WERI-Rb-1 (cell line): ENCODE measurements at places on chromosomes 3 and 15.

DNA sequence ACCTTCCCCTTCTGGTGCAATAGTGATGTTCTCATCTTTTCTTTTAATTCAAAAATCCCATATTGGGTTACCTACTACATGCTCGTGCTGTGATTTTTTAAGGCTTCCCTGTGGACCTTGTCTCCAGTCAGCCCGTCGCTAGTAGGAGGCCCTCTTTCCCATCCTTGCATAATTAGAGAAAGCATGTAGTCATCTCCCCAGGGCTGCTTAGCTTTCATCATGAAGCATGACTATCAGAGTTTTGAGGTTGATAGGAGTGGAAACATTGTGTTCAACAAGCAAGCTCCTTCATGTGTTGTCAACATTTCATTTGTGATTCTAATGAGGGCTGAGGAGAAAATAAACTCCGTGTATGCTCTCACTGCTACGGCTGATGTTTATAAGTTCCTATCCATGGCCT lies 8.7 kb upstream of the LRTM1 start:
- no peak for DNase-seq

DNA sequence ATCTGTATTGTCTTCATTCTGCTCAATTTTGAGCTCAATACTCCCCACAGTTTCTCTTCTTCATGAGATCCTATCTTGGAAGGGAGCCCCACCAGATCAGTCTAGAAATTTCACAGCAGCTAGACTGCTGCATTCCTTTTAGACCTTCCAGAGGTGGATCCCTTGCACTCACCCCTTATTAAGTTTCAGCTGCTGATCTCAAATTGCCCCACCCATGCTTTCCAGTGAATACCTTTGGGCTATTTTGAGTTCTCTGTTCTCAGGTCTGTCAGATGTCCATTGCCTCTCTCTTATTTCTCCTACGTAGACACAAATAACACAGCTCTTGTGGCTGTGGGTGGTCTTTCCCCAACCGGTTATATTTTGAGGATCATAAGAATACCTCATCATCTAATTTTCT lies 60.8 kb downstream of the GPR156 start:
- DNase-seq = no peak

- no peak for DNase-seq
Measured at GRCh38 chr15:101599091-101599490, 53.1 kb downstream of the TM2D3 start.

- no peak for DNase-seq
Measured at GRCh38 chr3:124741027-124741426, 10.8 kb downstream of the UMPS start.

- DNase-seq = no peak
Measured at GRCh38 chr3:134941820-134942219, 146.8 kb downstream of the EPHB1 start.

DNA sequence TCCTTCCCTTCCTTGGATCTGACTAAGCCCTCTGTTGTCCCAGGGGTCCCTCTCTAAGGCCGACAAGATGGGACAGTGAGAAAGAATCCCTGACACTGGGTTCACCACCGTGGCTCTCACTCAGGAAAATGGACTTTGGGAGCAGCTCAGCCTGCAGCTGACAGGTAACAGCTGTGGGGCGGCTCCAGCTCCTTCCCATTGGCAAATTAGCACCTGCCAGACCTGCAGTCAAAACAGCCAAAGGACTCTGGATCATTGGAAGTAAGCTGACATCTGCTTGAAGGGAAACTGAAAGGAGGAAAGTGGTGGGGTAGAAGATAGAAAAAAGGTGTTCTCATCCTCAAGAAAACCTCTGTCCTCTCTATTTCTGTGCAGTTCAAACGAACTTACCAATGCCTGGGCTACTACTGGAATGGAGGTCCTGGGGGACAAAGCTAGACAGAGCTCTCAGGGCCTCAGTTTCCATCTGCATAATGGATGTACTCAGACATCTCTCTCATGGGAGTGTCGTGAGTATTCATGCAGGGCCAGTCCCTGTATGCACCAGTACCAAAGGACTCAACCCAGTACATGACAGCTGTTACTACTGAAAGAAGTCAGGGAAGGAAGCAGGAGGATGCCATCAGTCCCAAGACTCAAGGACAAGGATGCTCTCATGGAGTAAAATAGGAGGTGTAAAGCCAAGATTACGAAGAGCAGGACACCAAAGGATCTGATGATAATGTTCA lies 53.6 kb upstream of the DCLK3 start:
- peak; percentile 18 for DNase-seq

DNA sequence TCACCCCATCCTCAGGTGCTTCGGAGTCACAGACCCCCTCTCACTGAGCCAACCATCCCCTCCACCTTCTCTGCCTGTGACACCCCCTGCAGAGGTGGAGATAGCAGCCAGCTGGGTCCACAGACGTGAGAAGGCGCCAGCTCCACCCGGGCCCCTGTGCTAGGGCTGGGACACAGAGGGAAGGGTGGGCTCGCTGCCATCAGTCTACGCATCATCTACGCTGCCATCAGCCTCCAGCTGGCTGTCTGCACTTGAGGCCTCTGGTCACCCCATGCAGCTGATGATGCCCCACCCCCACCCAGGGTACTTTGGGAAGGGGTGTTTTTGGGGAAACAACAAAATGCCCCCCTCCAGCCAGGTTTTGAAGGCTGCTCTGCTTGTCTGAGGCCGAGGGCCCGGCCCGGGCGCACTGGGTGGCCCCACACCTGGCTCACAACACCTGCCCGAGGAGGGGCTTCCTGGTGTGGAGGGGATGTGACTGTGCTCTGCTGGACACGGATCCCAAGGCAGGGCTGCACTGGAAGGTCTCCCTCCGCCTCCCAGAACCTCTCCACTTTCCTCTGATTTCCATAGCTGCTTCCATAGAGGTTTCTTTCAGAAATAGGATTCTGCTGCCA lies 163.4 kb upstream of the IQSEC1 start:
- no peak for DNase-seq

DNA sequence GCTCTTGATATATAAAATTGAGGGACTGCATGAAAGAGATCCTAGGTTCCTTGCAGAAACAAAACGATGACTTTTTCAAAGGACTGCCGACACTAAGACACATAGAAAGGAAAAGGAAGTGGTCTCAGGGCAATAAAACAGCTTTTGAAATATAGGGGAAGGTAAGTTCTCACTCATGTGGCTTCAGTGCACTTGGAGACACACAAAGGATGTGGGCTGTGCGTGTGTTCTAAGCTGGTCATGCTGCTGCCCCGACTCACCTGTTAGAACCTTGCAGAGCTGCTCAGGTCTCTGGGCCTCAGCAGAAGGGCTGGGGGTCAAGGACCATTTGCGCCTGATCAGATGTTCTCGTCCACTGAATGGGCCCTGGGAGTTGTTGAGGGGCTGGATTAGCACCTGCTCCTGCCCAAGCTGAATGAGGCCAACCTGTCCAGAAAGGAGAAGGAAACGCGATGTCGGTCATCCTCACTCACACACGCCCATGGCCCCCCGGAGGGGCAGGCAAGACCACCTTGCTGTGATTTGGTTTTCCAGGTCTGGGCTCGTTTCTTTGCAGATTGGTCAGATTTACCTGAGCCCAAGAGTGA lies 11.1 kb downstream of the ADAMTS17 start:
- DNase-seq = no peak
